Right atrium auricular region (tissue), 2 donors: ENCODE measurements at places on chromosomes 7 and 10. TPM values are rescaled to one million over a fixed set of nuclear protein-coding genes. Genes with fewer than 3 reads are reported as not detected.

DNA sequence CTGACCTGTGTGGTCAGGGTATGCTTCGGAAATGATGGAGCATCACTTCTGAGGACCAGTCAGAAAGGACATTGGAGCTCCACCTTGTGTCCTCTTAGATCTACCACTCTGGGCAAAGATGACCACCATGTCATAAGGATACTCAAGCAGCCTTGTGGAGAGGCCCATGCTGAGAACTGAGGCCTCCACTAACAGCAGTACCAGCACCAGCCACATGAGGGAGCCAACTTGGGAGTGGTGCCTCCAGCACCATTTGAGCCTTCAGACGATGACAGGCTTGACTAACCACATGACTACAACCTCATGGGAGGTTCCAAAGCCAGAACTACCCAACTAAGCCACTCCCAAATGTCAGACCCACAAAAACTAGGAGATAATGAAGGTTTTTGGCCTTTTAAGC is 116.0 kb downstream of the NPTX2 start:
- no peak for DNase-seq
- no peaks in the 10 kb centered on the region for H3K36me3 ChIP-seq
- no peak overlapping the region for H3K4me3 ChIP-seq
- H3K4me1 ChIP-seq = no peaks in the 10 kb centered on the region
- no peaks in the 10 kb centered on the region for H3K27me3 ChIP-seq

DNA sequence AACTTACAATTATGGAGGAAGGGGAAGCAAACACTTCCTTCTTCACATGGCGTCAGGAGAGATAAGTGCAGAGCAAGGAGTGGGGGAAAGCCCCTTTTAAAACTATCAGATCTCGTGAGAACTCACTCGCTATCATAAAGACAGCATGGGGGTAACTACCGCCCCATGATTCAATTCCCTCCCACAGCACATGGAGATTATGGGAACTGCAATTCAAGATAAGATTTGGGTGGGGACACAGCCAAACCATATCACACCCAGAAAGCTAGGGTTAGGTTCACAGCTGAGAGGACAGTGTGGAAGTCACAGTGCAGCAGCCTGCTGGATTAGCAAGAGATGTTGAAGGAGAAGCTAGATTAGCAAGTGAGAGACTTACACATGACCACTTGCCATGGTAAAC is 81.6 kb downstream of the CRTAC1 start:
- H3K27me3 ChIP-seq = no peaks in the 10 kb centered on the region
- no peaks in the 10 kb centered on the region for H3K4me1 ChIP-seq
- H3K36me3 ChIP-seq = no peaks in the 10 kb centered on the region
- H3K27ac ChIP-seq = no peak overlapping the region

DNA sequence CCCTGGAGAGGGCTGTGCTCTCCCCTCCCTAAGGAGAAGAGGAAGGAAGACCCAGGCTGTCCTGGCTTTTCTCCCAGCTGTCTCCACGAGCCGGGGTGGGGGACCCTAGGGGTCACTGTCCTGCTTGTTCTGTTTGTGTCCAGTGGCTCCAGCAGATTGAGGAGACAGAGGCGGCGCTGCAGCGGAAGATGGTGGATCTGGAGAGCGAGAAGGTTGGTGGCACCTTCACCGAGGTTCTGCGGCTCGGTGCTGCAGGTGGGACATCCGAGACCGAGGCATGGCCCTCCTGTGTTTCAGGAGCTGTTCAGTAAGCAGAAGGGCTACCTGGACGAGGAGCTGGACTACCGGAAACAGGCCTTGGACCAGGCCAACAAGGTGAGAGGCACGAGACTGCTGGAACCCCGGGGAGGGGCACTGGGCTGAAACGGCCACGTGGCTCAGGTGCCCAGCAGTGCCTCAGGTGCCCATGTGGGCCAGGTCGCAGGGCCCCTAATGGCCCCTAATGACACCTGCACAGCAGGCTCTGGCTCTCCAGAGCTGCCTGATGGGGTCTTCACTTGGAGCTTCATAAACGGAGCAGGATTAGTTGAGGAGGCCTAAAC is 33.0 kb upstream of the DPYSL4 start:
- no peak overlapping the region for H3K27ac ChIP-seq
- no peak overlapping the region for H3K4me3 ChIP-seq

GRCh38 chr10:104258209-104258608 is 3.5 kb downstream of the GSTO1 start:
- no peaks in the 10 kb centered on the region for H3K27me3 ChIP-seq
- no peaks in the 10 kb centered on the region for H3K4me1 ChIP-seq
- DNase-seq = no peak
- H3K27ac ChIP-seq = peak overlapping the region; percentile 74

DNA sequence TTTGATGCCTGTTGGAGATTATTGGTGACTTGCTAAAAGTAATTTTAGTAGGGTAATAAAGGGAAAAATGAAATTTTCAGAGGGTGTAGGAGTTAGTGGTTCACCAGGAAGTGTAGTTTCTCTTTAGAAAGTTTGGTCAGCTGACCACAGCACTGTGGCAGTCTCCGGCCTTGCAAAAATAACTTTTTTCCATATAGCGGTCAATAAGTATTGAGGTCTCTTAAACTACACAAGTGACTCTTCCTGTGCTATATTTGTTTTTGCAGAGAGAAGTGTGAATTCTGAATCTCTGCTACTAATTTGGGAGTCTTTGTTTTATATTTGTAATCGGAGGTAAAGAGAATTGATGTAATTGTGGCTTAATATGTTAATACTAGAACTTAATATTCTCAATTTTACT is 24.3 kb downstream of the PTPN12 start:
- H3K4me1 ChIP-seq = peaks cover 43% of the 10 kb centered on the region
- no peaks in the 10 kb centered on the region for H3K36me3 ChIP-seq
- no peak overlapping the region for H3K27ac ChIP-seq
- H3K4me3 ChIP-seq = no peak overlapping the region
- no peak for DNase-seq
- H3K27me3 ChIP-seq = no peaks in the 10 kb centered on the region

- H3K36me3 ChIP-seq = peaks cover 21% of the 10 kb centered on the region
- no peak overlapping the region for H3K4me3 ChIP-seq
- H3K27ac ChIP-seq = peak overlapping the region; percentile 77
- H3K4me1 ChIP-seq = peaks cover 37% of the 10 kb centered on the region
Observed at GRCh38 chr7:151623766-151624165, 104.1 kb upstream of the RHEB start.

- H3K36me3 ChIP-seq = no peaks in the 10 kb centered on the region
- no peak for DNase-seq
- H3K27me3 ChIP-seq = no peaks in the 10 kb centered on the region
Observed at GRCh38 chr7:73941836-73942551, 81.0 kb downstream of the TMEM270 start.

- no peaks in the 10 kb centered on the region for H3K36me3 ChIP-seq
- no peak overlapping the region for H3K27ac ChIP-seq
- no peaks in the 10 kb centered on the region for H3K27me3 ChIP-seq
- DNase-seq = no peak
- no peaks in the 10 kb centered on the region for H3K4me1 ChIP-seq
Observed at GRCh38 chr10:58210160-58210559, 57.5 kb downstream of the IPMK start.

- no peak overlapping the region for H3K4me3 ChIP-seq
- H3K4me1 ChIP-seq = no peaks in the 10 kb centered on the region
- H3K27ac ChIP-seq = no peak overlapping the region
- no peak for DNase-seq
Observed at GRCh38 chr10:6516929-6517284, 63.2 kb downstream of the PRKCQ start.

DNA sequence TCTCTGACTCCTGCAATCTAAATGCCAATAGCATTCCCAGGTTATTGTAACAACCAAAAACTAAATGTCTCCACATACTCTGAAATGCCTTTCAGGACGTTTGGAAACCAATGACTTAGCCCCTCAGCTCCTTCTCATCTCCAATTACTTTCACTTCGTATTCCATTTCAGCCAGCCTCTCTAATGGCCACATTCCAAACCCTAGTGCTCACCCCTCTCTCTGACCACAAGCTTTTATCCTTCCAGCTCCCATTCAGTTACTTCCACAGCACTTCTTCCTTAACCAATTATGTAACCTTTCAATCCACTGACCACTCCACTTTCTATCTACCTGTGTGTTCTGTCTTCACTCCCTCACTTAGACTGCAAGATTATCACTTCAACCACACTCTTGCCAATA is 4.3 kb downstream of the NOC3L start:
- H3K27ac ChIP-seq = no peak overlapping the region
- H3K4me3 ChIP-seq = no peak overlapping the region
- H3K27me3 ChIP-seq = no peaks in the 10 kb centered on the region
- peaks cover 11% of the 10 kb centered on the region for H3K36me3 ChIP-seq
- DNase-seq = no peak
- H3K4me1 ChIP-seq = peaks cover 27% of the 10 kb centered on the region

The MMRN2 gene
- total RNA-seq = 57.0 TPM

The PNLIPRP3 gene
- total RNA-seq = not detected

The NME8 gene
- total RNA-seq = not detected

The BRAT1 gene
- 20.9 TPM for total RNA-seq
